ENCODE measurements at places on chromosomes 5 and 9. TPM values are rescaled to one million over a fixed set of nuclear protein-coding genes. Genes with fewer than 3 reads are reported as not detected.

GRCh38 chr5:131640043-131640856 lies 5.2 kb upstream of the RAPGEF6 start:
- DNase-seq, result peak; percentile 28
- H3K4me3 ChIP-seq, result no peak overlapping the region
- peaks cover 32% of the 10 kb centered on the region for H3K4me1 ChIP-seq
- no peak overlapping the region for H3K27ac ChIP-seq
- H3K27me3 ChIP-seq, result no peaks in the 10 kb centered on the region

DNA sequence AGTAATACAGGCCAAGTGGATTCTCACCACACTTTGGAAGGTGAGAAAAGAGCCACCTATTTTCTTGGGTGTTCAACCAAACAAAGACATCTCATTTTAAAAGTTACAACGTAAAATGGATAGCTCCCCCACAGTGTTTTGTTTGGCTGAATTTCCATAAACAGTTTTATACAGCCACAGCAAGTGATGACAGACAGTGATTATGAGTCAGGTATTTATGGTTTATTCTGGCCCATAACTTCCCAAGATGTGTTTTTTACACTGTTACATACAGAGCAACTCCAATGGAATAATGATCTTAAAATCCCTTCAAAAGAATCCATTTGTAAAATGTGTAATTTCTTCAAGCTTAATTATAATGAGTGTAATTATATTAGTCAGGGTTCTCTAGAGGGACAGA lies 421.3 kb downstream of the TLE1 start:
- no peak overlapping the region for H3K4me3 ChIP-seq
- H3K27me3 ChIP-seq, result no peaks in the 10 kb centered on the region
- no peak overlapping the region for H3K27ac ChIP-seq
- no peak for DNase-seq

GRCh38 chr5:14325369-14325768 lies 182.2 kb downstream of the TRIO start:
- H3K27me3 ChIP-seq, result peaks cover 4% of the 10 kb centered on the region
- DNase-seq, result no peak
- no peak overlapping the region for H3K27ac ChIP-seq
- H3K36me3 ChIP-seq, result no peaks in the 10 kb centered on the region
- no peak overlapping the region for H3K4me3 ChIP-seq

- H3K27ac ChIP-seq, result no peak overlapping the region
- no peak for DNase-seq
- peaks cover 6% of the 10 kb centered on the region for H3K27me3 ChIP-seq
These were observed 139.6 kb downstream of the CMYA5 start for GRCh38 chr5:79829260-79829659.

DNA sequence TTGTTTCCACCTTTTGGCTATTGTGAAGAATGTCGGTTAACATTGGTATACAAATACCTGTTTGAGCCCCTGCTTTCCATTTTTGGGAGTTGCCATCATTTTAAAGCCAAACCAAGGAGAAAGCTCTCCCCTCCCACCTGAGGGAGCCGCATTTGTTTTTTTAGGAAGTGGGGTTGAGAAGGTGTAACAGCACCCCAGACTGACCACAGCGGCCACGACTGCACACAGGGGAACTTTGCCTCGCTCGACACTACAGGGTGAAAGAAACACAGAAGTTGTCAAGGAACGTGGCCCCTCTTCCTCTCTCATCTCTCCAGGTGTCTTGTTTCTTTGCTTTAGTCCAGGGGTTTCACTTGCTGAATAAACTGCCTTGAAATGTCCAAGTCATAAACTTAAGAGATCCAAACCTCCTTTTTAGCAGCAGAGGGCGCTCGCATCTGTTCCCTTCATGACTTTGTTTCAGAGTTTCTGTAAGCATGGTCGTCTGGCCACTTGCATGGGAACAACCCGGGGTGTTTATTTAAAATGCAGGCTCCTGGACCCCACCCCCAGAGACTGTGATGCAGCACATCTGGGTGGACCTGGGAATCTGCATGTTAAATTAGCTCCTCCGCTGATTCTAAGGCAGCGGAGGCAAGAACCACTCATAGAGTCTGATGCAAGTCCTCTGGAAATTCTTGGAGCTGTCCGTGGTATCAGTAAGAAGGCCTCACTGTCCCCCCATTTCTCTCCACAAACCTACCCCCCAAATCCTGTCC lies 2.1 kb upstream of the TTLL11 start:
- DNase-seq, result peak; percentile 81
- no peak overlapping the region for H3K4me3 ChIP-seq
- H3K36me3 ChIP-seq, result no peaks in the 10 kb centered on the region
- H3K27me3 ChIP-seq, result no peaks in the 10 kb centered on the region

DNA sequence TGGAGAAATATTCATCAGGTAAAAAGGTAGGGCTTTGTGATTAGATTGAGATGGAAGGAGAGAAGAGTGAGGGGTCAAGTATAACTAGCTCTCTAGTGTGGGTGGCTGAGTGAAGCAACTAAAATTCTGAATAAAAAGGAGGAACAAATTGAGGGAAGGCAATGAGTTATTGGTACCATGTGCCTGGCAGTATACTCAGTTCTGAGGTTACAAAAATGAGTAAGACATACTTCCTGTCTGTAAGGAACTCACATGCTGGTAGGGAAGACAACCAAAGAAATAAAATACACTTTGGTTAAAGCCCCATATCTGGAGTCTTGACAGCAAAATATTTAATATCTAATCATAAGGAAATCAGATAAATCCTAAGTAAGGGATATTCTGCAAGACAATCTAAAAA lies 476.8 kb upstream of the C9orf72 start:
- DNase-seq, result no peak
- H3K27me3 ChIP-seq, result no peaks in the 10 kb centered on the region
- no peak overlapping the region for H3K27ac ChIP-seq
- no peak overlapping the region for H3K4me3 ChIP-seq
- H3K4me1 ChIP-seq, result no peaks in the 10 kb centered on the region

DNA sequence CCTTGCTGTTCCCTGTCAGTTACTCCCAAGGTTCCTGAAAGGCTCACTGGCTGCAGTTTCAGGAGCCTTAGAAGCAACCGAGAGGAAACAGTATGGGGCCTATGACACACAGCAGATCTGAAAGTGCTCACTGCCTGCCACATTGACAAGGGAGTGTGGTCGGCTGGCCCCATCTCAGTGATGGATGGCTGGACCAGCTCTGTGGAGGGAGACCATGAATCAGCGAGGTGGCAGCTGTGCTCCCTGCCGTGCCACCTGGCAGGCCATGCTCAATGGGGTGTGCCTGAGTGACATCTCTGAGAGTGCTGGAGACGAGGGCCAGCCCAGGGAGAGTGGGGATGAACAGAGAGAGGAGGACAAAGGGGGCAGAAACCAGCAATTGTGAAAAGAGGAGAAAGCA lies 49.1 kb downstream of the DOCK2 start:
- DNase-seq, result no peak
- peaks cover 3% of the 10 kb centered on the region for H3K36me3 ChIP-seq
- no peak overlapping the region for H3K4me3 ChIP-seq
- no peaks in the 10 kb centered on the region for H3K4me1 ChIP-seq
- no peak overlapping the region for H3K27ac ChIP-seq

GRCh38 chr9:120985819-120986222 lies 59.2 kb upstream of the TRAF1 start:
- H3K27me3 ChIP-seq, result no peaks in the 10 kb centered on the region
- H3K4me3 ChIP-seq, result no peak overlapping the region

DNA sequence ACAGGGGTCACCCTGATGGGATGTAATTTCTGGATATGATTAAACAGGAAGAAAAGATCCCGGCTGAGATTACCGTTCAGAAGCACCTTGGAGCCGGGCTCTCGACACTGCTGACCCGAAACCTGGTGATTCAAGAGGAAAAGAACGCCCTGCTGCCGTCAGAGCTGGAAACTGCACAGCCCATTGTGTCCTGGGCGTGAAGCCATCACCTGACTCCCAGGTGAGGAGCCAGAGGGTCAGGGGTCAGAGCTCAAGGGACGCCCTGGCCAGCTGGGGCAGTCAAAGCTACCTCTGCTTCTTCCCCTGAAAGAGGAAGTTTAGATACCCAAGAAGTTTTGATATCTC lies 17.8 kb upstream of the SLC12A7 start:
- no peak for DNase-seq
- H3K27me3 ChIP-seq, result peaks cover 60% of the 10 kb centered on the region
- H3K36me3 ChIP-seq, result no peaks in the 10 kb centered on the region
- H3K4me3 ChIP-seq, result no peak overlapping the region

- no peak for DNase-seq
- no peaks in the 10 kb centered on the region for H3K27me3 ChIP-seq
- peak overlapping the region; percentile 78 for H3K27ac ChIP-seq
- H3K4me1 ChIP-seq, result peaks cover 26% of the 10 kb centered on the region
- H3K36me3 ChIP-seq, result peaks cover 25% of the 10 kb centered on the region
These were observed 866 bp downstream of the SLC22A5 start for GRCh38 chr5:132370181-132370970.

- H3K4me3 ChIP-seq, result no peak overlapping the region
- no peaks in the 10 kb centered on the region for H3K27me3 ChIP-seq
- H3K4me1 ChIP-seq, result no peaks in the 10 kb centered on the region
- H3K36me3 ChIP-seq, result no peaks in the 10 kb centered on the region
- no peak for DNase-seq
These were observed 137.0 kb downstream of the CACNA1B start for GRCh38 chr9:138014563-138014945.

DNA sequence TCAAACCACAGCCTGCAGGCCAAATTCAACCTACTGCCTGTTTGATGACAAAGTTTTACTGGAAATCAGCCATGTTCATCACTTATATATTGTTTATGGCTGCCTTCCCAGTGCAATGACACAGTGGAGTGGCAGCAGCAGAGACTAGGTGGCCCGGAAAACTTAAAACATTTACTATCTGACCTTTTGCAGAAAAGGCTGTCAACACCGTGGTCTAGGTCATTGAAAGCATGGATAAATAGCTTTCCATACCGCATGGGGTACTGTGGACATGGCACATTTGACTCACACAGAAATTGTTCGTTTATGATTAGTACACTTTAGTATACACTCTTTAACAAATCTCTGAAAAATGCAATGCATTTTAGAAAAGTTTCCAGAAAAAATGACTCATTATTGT lies 298.3 kb upstream of the EFNA5 start:
- no peak overlapping the region for H3K4me3 ChIP-seq
- no peaks in the 10 kb centered on the region for H3K36me3 ChIP-seq
- no peak overlapping the region for H3K27ac ChIP-seq
- H3K4me1 ChIP-seq, result no peaks in the 10 kb centered on the region
- H3K27me3 ChIP-seq, result no peaks in the 10 kb centered on the region

- H3K36me3 ChIP-seq, result no peaks in the 10 kb centered on the region
- H3K4me3 ChIP-seq, result no peak overlapping the region
- H3K27me3 ChIP-seq, result no peaks in the 10 kb centered on the region
- H3K4me1 ChIP-seq, result no peaks in the 10 kb centered on the region
- no peak for DNase-seq
These were observed 230.7 kb upstream of the SGCD start for GRCh38 chr5:156096259-156096658.

GRCh38 chr5:78763659-78764189 lies 115.2 kb upstream of the LHFPL2 start:
- H3K36me3 ChIP-seq, result no peaks in the 10 kb centered on the region
- no peak overlapping the region for H3K4me3 ChIP-seq
- no peak for DNase-seq
- H3K4me1 ChIP-seq, result no peaks in the 10 kb centered on the region
- no peak overlapping the region for H3K27ac ChIP-seq

- no peak overlapping the region for H3K27ac ChIP-seq
- no peak for DNase-seq
- H3K4me1 ChIP-seq, result no peaks in the 10 kb centered on the region
These were observed 154.1 kb downstream of the CARTPT start for GRCh38 chr5:71873191-71873591.

DNA sequence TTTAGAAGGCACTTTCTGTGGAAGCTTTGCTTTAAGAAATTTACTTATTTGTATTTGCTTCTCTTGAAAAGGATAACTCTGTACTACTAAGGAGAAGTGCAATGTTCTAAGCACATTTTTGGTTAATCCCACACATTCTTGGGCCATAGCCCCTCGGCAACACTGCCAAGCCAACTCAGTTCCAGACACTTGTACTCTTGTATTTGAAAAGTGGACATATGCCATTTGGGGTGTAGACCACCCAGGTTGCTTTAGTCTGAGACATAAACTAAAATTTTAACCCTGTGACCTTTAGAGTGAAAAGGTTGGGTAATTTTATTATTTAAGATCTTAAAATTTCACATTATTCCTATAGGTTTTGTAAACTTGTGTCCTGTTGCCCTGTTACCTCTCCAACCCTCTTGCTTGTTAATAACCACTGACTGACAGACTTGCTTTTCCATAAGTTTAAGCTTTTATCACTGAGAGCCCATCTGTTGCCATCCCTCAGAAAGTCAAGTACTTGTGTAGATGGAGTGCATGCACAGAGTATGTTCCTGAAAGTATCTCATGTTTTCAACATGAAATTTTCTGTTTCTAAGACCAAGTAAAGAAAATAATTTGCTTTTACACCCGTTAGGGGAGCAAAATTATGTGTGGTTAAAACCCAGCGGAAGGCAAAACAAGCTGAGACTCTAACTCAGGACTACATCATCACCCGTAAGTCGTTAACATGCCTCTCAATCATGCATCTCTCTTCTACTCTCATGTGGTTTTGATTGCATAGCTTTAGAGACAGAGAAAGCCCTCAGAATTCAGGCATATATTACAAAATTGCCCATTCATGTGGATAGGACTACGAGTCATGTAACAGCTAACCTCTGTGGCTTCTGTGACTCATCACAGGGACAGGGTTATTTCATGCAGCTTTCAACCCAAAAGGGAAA lies 117.3 kb downstream of the GDNF start:
- H3K27me3 ChIP-seq, result no peaks in the 10 kb centered on the region
- H3K4me1 ChIP-seq, result 0 out of 3 replicates have a peak, but pooled peaks cover 3% of the 10 kb centered on the region
- no peak for DNase-seq
- peaks cover 10% of the 10 kb centered on the region for H3K36me3 ChIP-seq
- H3K27ac ChIP-seq, result peak overlapping the region; percentile 47

GRCh38 chr5:21792748-21793147 lies 1060.4 kb downstream of the CDH12 start:
- DNase-seq, result no peak
- H3K4me3 ChIP-seq, result no peak overlapping the region
- no peaks in the 10 kb centered on the region for H3K4me1 ChIP-seq
- H3K27ac ChIP-seq, result no peak overlapping the region
- H3K36me3 ChIP-seq, result no peaks in the 10 kb centered on the region
- H3K27me3 ChIP-seq, result no peaks in the 10 kb centered on the region

- H3K4me1 ChIP-seq, result peaks cover 40% of the 10 kb centered on the region
- no peaks in the 10 kb centered on the region for H3K36me3 ChIP-seq
- H3K27me3 ChIP-seq, result no peaks in the 10 kb centered on the region
These were observed 64.2 kb upstream of the CPEB4 start for GRCh38 chr5:173823721-173824567.

- no peak for DNase-seq
- H3K4me3 ChIP-seq, result no peak overlapping the region
- H3K4me1 ChIP-seq, result no peaks in the 10 kb centered on the region
- H3K27me3 ChIP-seq, result no peaks in the 10 kb centered on the region
These were observed 29.6 kb downstream of the EHMT1 start for GRCh38 chr9:137648396-137648795.

GRCh38 chr5:165885623-165886350 lies 2380.4 kb downstream of the MAT2B start:
- H3K4me1 ChIP-seq, result no peaks in the 10 kb centered on the region
- no peak overlapping the region for H3K4me3 ChIP-seq
- no peak for DNase-seq
- no peaks in the 10 kb centered on the region for H3K36me3 ChIP-seq
- H3K27me3 ChIP-seq, result no peaks in the 10 kb centered on the region
- no peak overlapping the region for H3K27ac ChIP-seq

- H3K27ac ChIP-seq, result no peak overlapping the region
- DNase-seq, result no peak
- H3K4me1 ChIP-seq, result no peaks in the 10 kb centered on the region
- H3K36me3 ChIP-seq, result no peaks in the 10 kb centered on the region
- H3K27me3 ChIP-seq, result no peaks in the 10 kb centered on the region
- no peak overlapping the region for H3K4me3 ChIP-seq
These were observed 60.5 kb upstream of the GAS1 start for GRCh38 chr9:87007711-87008366.

WNT8A gene
- total RNA-seq, result not detected

HSDL2 gene
- total RNA-seq, result 28.8 TPM

TAF11L7 gene
- total RNA-seq, result not detected

PRRX2 gene
- not detected for total RNA-seq

ALDOB gene
- 0.80 TPM for total RNA-seq

DNAJA1 gene
- total RNA-seq, result 137 TPM
